Activated CD4-positive, alpha-beta T cell treated with anti-CD3 and anti-CD28 coated beads for 48 hours (primary cell): ENCODE measurements at places on chromosomes 7 and 10.

DNA sequence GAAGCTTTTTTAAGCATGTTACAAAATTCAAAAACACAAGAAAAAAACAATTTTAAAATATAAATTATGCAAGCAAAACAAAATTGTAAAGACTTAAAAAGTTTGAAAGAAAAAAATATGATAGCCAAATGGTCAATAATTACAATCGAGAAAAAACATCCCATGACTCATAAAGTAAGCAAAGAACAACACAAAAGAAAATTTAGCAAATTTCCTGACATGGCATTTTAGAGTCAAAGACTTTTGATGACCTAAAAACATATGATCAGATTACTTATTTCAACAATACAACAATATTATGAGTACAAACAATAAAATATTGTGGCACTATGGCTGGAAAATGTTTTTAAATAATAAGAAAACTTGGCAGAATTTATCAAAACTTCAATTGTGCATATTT lies 312.1 kb upstream of the MEOX2 start:
- DNase-seq, result no peak

DNA sequence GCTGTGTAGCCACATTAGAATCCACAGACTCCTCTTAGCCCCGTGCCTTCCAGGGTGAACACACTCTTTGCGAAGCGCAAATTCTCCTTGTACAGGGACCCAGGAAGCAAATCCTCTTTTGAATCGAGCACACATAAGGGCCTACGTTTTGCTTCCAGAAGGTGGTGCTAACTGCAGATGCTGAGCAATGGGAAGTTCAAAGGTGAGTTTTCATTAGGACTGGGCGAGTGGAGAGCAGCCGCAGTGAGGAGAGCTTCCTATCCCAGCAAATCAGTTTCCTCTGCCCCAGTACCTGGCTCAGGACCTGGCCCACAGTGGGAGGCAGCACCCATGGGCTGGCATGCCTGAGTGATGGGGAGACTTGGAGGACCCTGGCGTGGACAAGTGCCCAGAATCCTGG lies 23.5 kb upstream of the GPR26 start:
- no peak for DNase-seq

GRCh38 chr7:112064627-112065385 lies 141.4 kb downstream of the DOCK4 start:
- DNase-seq, result no peak

GRCh38 chr10:25820874-25821273 lies 113.2 kb upstream of the MYO3A start:
- no peak for DNase-seq

DNA sequence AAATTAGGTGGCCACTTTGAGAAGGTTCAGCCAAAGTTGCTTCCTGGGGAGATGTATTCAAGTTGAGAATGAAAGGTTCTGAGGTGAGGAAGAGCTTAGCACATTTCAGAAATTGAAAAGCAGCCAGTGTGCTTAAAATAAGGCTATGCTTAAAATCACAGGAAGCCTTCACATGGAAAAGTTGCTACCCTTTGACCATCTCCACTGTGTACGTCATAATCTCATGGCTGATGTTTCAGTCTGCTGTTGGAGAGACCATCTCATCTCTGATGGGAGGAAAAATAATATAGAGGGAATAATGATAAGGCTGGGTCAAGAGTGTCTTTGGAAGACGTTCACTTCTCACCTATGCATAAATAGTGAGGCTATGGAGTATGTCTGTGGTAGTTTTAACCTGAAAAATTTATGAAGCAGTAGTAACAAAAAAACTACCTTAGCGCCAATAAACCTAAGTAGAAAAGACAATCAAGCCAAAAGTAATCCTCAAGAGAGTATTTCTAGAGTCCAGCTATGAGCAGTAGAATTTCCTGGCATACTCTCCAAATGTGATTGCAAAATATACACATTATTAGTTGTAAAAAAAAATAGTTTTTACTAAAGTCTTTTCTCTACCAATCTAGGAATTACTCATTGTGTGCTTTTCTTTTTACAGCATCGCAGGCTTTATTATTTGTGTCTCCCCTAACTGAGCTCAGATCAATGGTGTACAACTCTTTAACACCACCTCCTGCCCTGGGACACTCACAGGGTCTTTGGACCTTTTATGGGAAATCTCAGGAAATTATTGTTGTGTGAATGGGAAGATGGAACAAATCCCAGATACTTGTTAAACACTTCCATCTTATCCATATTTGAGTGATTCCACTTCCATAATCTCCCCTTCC lies 435.2 kb upstream of the LRGUK start:
- DNase-seq, result no peak

- DNase-seq, result no peak
Measured at GRCh38 chr7:137395420-137395819, 51.9 kb upstream of the PTN start.
